Kidney epithelial cell (primary cell): ENCODE measurements at places on chromosomes 4 and X.

GRCh38 chr4:84535901-84536300 is 36.8 kb upstream of the NKX6-1 start:
- no peak for DNase-seq

GRCh38 chr4:53355930-53356521 is 9.8 kb downstream of the SCFD2 start:
- DNase-seq = no peak

DNA sequence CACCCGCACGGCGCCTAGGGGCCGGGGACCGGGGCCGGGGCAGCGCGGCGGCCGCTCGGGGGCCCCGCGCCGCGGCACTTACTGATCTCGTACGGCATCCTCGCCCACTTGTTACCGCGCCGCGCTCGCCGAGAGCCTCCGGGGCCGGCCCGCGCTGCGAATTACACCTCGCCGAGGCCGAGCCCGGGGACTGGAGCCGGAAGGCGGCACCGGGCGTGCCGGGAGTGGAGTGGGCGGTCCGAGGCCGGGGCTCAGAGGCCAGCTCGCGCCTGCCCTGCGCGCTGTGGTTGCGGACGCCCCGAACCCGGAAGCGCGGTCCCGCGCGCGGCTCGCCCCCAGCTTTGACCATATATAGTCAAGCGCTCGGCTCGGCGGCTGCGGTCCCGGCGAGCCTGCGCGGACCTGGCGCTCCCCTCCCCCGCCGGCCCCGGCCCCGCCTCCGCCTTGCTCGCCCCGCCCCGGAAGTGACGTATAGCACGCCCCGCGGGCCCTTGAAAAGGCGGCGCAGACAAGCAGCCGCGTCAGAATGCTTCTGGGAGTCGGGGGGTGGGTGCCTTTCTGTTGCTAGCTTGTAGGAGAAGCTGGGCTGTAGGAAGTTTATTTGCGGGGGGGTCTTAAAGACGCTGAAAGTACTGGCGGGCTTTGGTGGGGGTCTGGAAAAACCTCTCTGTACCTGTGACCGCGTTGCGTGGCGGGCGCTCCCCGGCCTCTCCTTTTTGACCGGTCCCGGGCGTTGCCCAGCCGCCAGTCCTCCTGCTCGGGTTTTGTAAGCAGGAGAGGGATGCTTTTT is at the start of gene WDR1:
Gene WDR1, minus strand, starts transcription at position 231 of the 790 bp plus-strand sequence. Its CDS starts 133 bp downstream, at position 98.
- peak; percentile 78 for DNase-seq

DNA sequence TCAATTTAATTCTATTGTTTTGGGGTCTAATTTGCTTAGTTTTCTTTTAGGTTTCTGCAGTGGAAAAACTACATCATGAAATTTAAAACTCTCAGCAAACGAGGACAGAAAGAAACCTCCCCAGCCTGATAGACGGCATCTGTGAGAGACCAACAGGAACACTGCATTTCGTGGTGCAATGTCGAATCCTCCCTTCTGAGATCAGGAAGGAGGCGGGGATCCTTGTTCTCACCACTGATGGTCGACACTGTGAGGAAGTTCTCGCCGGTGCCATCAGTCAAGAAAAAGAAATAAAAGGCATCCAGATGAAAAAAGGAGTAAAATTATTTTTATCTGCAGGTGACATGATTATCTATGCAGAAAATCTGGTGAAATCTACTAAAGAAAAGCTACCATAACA is 16.5 kb downstream of the GAK start:
- DNase-seq = no peak

- DNase-seq = no peak
Observed at GRCh38 chrX:13093529-13094140, 49.2 kb upstream of the FAM9C start.
